ENCODE measurements at places on chromosomes 1 and 21.

DNA sequence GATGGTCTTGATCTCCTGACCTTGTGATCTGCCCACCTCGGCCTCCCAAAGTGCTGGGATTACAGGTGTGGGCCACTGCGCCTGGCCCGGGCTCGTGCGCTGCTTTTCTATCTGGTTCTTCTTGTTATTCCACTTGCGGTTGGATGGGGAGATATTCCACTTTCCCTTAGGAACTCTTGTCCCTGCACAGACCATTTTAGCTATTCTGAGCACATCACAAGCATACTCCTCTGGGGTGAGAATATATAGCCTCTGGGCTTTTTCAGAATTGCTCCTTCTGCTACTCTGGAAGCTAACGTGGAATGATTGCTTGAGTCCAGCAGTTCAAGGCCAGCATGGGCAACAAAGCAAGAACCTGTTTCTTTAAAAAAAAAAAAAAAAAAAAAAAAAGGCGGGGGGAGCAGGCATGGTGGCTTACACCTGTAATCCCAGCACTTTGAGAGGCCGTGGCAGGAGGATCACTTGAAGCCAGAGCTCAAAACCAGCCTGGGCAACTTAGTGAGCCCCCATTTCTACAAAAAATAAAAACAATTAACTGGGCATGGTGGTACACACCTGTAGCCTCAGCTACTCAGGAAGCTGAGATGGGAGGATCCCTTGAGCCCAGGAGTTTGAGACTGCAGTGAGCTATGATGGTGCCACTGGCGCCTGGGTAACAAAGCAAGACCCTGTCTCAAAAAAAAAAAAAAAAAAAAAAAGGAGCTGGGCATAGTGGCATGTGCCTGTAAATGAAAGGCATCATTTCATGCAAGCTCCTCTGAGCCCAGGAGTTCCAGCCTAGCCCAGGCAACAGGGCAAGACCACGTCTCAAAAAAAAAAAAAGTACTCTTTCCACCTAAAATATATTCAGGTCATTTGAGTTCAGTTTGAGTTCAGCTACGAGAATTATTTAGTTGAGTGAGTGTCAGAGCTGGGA lies 11.8 kb upstream of the PGD start:
- no peak for DNase-seq

DNA sequence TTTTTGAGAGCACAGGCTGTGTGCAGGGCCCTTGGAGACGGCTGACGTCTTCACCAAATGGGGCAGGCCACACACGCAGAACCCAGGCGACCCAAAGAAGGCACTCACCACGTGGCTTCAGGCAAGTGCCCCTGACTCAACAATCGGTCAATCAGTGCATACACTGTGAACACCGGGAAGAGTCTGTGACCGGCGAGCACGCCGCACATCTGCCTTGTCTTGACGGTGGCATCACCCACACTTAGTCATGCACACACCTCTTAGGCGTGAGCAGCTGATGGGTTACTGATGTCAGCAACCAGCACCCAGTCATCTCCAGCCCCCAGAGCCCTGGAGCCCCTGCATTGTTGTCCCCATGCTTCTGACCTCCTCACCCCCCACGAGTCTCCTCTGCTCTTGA lies 4.9 kb upstream of the LRRC3 start:
- no peak for DNase-seq

GRCh38 chr1:36652011-36652410 lies 169.3 kb upstream of the CSF3R start:
- DNase-seq = no peak

GRCh38 chr21:29347274-29347681 lies 48.6 kb downstream of the BACH1 start:
- no peak for DNase-seq

GRCh38 chr1:195462646-195463045 lies 1145.6 kb downstream of the KCNT2 start:
- DNase-seq = no peak

DNA sequence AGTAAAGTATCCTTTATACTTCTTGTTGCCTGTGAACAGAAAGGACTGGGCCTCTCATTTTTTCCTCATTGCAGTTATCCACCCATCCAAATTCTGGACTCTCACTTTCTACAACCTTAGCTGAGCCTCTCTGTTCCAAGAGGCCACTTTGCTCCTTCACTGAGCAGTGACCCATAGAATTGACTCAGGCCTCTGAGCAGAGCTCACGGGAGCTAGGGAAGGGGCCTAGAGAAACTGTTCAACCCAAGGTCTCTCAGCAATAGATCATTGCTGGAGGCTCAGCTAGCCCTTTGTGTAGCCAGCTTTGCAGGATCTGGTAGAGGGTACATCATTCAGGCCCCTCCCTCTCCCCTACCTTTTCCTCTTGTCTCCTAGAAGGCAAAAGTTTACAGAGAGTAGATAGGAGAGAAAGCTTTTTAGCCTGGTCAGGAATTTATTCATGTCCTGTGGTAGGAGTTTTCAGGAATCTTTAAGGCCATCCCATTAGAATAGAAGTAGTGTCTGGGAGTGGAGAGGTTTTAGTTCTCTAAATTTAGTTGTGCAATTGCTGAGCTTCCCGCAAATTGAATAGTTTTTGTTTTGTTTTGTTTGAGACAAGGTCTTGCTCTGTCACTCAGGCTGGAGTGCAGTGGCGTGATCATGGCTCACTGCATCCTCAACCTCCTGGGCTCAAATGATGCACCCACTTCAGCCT lies 6.7 kb downstream of the INTS3 start:
- DNase-seq = no peak

- DNase-seq = no peak
Observed at GRCh38 chr1:200336901-200337391, 72.9 kb downstream of the ZNF281 start.

DNA sequence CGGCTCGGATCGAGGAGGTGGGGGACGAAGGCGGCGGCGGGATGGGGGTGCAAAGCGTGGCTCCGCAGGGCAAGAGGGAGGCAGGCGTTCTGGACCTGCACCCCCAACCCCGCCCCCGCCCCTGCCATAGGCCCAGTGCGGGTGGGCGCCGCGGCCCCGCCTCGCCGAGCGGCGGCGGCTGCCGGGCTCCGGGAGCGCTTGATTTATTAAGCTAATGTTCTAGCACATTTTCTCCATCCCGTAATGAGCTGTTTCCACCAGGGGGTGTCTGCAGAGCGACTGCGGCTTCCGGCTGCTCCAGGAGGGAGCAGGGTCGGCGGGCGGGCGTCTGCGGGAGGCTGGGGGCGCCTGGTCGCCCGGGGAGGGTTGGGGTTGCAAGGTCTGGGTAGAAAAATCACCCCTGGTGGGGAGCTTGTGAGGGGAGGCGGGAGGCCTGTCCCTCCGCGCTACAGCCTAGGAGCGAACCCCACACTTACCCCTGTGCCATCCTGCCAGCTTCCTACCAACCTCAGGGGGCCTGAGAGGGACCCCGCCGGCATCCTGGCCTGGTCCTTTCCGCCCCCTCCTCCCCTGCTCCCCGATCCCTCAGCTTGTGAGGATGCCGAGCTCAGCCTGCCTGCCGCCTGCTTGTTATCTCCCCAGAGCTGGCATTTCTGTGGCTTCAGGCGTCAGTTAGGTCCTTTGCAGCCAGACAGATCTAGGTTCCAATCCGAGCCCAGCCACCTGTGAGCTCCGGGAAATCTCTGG lies 48.5 kb upstream of the ACOT11 start:
- DNase-seq = peak; percentile 37

DNA sequence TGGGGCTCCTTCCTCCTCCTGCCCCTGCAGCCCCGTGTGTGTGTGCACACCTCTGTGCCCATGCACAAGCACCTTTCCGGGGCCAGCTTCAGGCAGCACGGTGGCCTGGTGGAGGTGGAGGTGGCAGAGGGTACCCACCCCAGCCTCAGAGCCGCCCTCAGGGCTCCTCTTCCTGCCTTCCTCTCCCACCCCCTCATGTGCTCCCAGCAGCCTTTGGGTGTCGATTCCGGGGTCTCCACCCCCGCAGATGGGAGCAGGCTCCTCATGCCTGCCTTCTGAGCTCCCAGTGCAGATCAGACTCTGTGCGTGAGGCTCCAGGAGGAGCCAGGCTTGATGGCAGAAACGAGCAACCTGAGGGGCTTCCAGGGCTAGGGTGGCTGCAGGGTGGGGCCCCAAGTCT lies 29.2 kb upstream of the PLCH2 start:
- no peak for DNase-seq

- no peak for DNase-seq
Observed at GRCh38 chr1:34087986-34088385, 77.0 kb downstream of the CSMD2 start.

GRCh38 chr1:231508497-231508896 lies 20.0 kb upstream of the TSNAX start:
- DNase-seq = no peak

- DNase-seq = no peak
Observed at GRCh38 chr1:22687191-22687590, 23.4 kb upstream of the EPHB2 start.

- DNase-seq = no peak
Observed at GRCh38 chr21:46465651-46466050, 7.0 kb downstream of the DIP2A start.

DNA sequence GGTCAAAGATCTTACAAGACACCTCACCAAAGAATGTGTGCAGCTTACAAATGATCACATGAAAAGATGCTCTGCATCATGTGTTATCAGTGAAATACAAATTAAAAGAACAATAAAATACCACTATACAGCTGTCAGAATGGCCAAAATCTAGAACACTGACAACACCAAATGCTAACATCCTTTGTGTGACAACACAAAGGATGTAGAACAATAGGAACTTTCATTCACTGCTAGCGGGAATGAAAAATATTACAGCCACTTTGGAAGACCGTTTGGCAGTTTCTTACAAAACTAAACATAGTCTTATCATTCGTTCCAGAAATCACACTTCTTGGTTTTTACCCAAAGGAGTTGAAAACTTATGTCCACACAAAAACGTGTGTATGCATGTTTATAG lies 20.6 kb upstream of the SELP start:
- no peak for DNase-seq

DNA sequence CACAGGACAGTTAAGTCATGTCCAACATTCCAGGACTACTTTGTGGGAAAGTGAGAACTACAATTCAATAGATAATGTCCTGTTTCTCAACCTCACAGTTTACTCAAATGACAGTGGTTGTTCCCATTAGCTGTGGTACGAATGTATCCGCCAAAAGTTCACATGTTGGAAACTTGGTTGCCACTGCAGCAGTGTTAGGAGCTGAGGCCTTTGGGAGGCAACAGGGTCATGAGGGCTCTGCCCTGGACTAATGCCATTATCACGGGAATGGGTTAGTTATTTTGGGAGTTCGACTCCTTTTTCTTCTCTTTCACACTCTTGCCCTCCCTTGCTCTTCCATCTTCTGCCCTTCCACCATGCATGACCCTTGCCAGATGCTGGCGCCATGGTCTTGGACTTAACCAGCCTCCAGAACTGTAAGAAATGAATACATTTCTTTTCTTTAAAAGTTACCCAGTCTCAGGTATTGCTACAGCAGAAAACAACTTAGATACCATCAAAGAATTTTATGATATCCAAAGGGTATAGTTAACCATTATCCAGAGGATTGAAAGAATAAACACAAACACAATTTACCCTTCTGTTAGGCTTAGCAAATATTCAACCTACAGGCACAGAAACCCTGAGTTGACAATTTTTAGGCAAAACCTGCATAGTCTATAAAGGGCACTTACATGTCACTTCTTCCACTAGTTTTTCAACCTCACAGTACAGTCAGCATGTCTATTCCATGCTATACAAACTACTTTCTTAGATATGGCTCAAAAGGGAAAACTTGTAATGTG lies 7.4 kb downstream of the BCL10 start:
- no peak for DNase-seq

- DNase-seq = no peak
Observed at GRCh38 chr1:48203287-48203900, 19.1 kb upstream of the SLC5A9 start.

- DNase-seq = no peak
Observed at GRCh38 chr21:44912158-44912473, 8.6 kb downstream of the ITGB2 start.

GRCh38 chr1:21869620-21870121 lies 57.6 kb downstream of the LDLRAD2 start:
- DNase-seq = no peak

DNA sequence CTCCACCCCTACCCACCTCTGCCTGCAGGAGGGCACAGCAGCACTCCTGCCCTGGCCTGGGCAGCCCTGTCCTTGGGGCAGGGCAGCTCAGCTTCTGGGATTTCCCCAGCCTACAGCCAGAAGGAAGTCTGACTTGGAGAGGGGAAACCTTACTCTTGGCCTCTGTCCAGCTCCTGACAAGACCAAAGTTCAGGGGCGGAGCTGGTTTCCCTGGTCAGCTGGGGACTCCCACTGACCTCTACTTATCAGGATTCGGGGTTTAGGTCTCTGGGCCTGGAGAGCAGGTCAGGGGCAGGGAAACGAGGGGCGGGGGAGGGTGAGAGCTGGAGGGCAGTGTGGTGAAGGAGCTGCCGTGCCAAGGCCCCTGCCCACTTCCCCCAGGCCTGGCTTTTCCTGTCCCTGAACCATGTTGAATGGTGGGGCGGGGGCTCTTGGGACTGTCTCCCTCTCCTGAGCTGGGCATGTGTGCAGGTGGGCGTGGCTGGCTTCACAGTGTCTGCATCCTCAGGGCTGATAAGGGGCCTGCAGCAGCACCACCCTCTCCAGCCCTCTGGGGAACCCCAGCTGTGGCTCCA lies 16.8 kb upstream of the ETV3 start:
- DNase-seq = no peak

- no peak for DNase-seq
Observed at GRCh38 chr21:34695434-34695833, 26.6 kb downstream of the CLIC6 start.

DNA sequence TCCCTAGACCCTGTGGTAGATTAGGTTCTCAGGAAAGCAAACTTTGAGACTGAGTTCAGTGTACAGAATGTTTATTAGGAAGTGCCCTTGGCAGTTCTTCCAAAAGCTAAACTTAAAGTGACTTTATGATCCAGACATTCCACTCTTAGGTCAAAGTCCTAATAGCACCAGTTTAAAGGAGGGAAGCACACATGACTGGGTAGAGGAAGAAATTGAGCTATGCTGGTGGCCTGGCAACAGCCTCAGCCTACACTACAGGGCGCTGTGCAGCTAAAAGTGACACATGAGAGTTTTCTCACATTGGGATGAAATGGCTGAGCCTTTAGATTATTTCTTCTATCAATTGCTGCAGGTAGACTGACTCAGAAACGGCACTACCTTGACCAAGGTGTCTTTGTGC lies 280.4 kb downstream of the BRINP2 start:
- DNase-seq = no peak
